Lung microvascular endothelial cell (primary cell): ENCODE measurements at places on chromosomes 3 and 15.

GRCh38 chr3:197432384-197433127 is 123.2 kb downstream of the BDH1 start:
- no peak for DNase-seq

DNA sequence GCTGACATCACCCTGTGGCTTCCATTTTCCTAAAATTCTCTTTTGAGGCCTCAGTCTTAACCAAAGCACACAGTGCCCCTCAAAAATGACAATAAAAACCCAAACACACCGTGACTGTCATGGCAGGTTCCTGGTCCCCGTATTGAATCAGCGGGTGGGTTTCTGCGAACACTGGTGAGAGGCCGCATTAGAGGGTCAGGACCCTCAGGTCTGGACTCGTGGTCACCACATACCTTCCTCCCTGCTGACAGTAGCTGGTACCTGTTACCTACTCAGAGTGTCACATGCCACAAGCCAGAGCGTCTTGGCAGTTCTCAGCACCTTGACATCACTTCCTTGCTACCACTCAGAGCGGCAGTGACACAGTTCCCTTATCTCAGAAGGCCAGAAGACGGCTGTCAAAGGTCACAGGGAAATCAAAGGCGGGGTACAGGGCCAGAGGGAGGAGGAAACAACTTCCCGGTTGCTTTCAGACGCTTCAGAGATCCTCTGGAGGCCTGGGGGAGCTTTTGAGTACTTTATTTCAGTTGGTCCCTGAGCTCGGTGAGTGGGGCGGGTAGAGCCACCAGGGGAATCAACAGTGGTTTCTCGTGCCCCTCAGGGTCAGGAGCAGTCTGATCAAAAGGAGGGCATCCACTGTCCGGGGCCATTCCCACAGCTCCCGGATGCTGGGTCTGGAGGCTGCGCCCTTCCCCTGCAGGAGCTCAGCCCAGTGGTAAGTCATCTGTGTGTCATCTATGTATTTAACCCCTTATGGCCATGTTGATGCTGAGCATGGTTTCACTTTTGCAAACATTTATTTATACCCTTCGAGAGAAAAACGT is at the start of the genes CCR5AS and CCRL2:
TSS of gene CCR5AS (minus strand) at position 279 of the 824 bp plus-strand sequence.
TSS of gene CCRL2 (plus strand) at position 472 of the 824 bp plus-strand sequence. CDS start 821 bp downstream, outside the sequence.
- DNase-seq: peak; percentile 44

- DNase-seq: no peak
Observed at GRCh38 chr3:77588863-77589262, 549.0 kb downstream of the ROBO2 start.

- DNase-seq: no peak
Observed at GRCh38 chr3:7787871-7788828, 713.5 kb upstream of the LMCD1 start.

DNA sequence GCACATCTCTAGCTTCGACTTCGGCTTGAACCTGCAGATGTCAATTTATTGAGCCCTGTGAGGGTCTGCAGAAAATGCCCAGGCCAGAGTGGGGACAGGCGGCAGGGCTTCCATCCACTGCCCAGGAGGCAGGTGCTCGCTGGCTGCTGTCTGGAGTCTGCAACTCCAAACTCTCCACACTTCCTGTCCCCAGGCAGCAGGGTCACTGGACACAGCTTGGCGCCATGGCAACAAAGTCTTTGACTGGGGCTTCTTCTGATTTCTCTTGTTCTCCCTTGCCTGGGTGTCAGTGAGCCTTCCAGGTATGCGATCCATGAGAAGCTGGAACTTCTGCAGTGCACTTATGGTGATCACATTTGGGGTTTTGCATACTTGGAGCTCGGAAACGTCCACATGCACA is 33.5 kb downstream of the SV2B start:
- DNase-seq: no peak

DNA sequence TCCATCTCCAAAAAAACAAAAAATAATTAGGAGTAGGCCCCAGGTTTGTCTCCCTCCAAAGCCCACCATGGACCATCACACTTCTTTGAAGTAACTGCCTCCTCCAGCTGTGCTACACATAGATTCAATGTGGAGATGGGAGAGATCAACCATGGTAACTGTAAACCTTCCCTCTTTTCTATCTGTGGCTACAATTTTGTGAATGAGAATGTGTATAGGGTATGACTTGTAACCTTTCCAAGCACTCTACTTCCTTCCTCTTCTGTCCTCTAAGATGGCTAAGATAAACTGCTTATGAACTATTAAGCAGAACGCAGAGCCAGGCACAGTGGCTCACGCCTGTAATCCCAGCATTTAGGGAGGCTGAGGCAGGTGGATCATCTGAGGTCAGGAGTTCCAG is 55.5 kb upstream of the ATP11B start:
- no peak for DNase-seq

- DNase-seq: no peak
Observed at GRCh38 chr3:163543662-163544061, 1534.6 kb downstream of the SI start.

GRCh38 chr3:38397320-38397719 is 50.7 kb downstream of the XYLB start:
- DNase-seq: peak; percentile 56

GRCh38 chr15:58049520-58050227 is 15.8 kb downstream of the ALDH1A2 start:
- DNase-seq: no peak

DNA sequence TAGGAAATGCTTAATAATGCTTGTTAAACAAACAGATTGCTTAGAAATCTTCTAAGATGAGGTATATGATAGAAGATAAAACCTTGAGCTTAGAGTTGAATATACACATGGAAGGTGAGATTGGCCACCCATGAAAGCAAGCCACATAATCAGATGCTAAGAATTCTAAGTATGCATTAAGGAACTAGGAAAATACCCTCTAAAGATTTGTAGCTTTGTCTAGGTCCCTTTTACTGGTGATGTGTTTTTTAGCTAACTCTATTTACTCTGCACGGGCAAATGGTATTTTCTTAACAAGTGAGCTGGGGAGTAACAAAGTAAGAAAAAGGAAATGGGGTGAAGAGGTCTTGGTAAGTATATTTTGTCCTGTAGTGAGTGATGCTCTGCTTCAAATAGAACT is 310.3 kb downstream of the OXSM start:
- no peak for DNase-seq

- DNase-seq: no peak
Observed at GRCh38 chr15:79463043-79463780, 31.1 kb downstream of the MINAR1 start.

DNA sequence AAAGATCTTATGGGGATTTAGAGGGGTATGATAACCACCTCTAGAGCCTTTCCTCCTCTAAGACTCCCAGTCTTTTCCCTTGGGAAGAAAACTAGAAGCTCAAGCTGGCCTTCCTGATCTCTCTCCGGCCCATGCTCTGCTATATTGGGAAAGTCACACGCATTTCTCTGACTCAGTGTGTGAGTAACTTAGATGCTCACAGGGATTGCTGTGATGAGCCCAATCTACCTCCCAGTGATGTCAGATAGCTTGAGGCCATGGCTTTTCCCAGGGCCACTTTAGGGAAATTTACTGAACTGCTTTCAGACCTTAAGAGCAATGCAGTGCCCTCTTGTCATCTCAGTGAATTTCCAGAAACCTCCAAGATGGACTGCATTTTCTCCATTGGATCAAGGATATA is 8.6 kb upstream of the ST8SIA2 start:
- DNase-seq: no peak

DNA sequence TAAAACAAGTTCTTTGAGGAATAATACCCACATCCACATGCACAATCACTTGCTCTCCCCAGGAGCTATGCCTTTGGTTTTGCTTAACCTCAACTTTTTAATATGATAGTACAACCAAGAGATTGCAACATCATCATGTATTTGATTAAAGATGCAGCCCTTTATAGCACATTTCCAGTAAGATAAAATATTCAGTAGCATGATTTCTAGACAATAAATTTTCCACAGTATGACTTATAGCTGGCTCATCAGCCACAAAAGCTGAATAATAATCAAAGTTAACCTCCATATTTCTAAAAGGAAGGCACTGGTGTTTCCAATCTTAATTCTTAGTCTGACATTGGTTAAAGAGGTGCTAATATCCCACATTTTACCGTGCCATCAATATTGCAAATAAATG is 622.5 kb downstream of the TBL1XR1 start:
- no peak for DNase-seq

DNA sequence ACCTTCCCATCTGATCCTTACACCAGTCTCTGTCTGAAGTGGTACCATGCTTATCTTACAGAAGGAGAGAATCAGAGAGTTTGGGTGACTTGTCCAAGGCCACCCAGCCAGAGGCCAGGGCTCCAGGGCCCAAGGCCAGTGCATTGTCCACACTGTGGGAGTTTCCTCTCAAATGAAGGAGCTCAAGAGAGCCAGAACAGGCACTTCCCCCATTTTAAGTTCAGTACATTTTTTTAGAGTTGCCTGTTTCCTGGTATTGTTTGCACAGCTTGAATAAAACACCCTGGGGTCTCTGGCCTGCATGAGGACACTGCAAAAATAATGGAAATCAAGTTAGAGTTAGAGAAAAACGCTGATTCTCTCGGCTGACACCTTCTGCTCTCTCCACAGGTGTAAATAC is 284.0 kb downstream of the SQOR start:
- peak; percentile 90 for DNase-seq

DNA sequence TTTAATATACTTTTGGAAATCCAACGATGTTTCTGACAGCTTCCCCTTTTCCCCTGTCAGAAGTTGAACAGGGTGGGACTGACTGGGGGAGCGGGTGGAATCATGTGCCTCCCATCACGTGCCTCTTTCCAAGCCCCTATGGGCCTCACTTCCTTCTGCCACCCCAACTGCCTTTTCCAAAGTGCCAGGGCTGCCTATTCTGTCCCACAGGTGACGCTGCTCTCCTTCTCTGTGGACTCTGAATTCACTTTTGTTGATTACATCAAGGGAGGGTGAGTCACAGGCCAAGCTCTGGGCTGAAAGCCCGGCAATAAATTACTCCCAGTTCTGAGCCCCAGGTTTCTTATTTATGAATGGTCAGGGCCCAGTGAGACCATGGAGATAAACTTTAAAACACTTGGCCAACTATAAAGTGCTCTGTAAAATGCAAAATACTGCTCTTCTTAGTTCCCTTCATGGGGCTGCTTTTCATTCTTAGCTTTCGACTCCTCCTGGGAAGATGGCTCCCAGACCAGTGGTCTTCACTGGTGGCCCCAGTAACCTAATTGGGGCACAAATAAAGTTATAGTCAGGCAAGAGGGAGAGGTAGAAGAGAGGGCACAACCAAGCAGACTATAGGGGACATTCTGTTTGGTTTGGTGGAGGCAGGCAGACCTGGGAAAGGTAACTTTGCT is 12.3 kb downstream of the CPNE9 start:
- peak; percentile 90 for DNase-seq

DNA sequence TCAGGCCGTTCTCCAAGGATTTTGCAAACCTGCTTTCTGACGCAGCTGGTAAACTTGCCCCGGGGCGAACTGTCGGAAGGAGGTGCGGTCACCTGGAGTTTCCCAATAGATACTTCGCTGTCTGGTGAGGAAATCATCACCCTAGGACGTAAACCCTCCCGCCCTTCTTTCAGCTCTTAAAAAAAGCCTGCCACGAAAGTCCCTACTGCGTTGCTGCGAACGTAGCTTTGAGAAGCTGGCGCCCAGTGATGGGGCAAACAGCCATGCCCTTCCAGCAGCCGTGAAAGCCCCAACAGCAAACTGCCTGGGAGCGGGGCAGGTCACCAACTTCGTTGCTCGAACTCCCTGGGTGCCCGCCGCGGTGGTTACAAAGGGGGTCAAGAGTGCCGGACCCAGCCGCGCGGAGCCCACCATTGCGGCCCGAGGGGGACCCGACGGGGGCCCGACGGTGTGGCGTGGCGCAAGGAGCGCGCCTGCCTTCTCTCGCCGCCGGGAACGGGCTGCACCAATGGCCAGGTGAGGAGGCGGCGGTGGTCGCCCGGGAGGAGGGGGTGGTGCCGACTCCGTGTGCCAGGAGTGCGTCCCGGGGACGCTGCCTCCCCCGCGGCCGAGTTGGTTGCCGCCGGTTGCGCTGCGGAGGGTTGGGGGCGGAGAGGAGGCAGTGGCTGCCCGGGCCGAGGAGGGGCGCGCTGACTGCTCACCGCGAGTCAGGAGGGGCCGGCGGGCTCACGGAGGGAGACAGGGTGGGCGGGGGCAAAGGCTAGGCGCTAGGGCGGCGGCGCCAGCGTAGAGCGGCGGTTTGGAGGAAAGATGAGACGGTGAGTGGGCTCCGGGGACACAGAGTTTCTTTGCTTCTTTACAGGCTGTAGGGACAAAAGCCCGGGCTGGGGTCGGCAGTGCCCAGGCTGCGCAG is at the start of gene PHLDB2:
TSS of gene PHLDB2 (plus strand) at position 205 of the 913 bp plus-strand sequence. CDS start 24,813 bp downstream, outside the sequence.
- DNase-seq: peak; percentile 87

- no peak for DNase-seq
Observed at GRCh38 chr3:172676196-172676922, 34.5 kb downstream of the NCEH1 start.

- DNase-seq: peak; percentile 92
Observed at GRCh38 chr3:128112357-128112968, 11.1 kb downstream of the RUVBL1 start.
